ENCODE measurements at places on chromosomes 3 and 15.

GRCh38 chr3:168417016-168417415, 321.3 kb upstream of the GOLIM4 start:
- DNase-seq = no peak

- no peak for DNase-seq
Observed at GRCh38 chr3:111621535-111621934, 26.4 kb upstream of the ZBED2 start.

DNA sequence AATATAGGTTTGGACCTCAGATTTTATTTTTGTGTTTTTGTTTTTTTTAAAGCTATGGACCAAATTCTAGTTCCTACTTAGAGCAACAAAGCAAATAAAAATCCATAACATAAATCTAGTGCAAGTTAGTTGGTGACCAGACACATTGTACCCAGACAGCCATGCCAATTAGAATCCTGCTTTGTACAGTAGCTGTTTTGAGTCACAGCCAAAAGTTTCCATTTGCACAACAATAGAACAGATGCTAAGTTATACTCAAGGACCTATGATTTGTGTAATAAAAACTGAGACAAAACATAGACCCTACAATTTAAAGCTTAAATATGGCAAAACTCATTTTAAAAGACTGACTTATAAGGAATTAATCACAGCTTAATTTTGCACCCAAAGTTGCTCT, 513.1 kb upstream of the CBLB start:
- DNase-seq = no peak

GRCh38 chr3:128505771-128506170, 12.8 kb upstream of the GATA2 start:
- DNase-seq = no peak

DNA sequence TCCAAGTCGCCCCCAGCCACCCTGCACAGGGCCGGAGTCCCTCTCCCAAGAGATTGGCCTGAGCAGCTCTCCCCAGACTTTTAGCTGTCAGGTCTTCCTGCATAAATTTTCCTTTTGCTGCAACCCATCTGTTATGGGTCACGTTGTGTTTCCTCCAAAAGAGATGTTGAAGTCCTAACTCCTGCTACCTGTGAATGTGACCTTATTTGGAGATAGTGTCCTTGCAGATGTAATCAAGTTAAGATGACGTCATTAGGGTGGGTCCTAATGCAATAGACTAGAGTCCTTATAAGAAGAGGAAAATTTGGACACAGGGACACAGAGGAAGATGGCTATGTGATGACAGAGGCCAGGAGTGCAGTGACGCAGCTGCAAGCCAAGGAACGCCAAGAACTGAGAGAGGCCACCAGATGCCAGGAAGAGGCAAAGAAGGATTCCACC, 13.2 kb upstream of the SLC6A6 start:
- DNase-seq = no peak

DNA sequence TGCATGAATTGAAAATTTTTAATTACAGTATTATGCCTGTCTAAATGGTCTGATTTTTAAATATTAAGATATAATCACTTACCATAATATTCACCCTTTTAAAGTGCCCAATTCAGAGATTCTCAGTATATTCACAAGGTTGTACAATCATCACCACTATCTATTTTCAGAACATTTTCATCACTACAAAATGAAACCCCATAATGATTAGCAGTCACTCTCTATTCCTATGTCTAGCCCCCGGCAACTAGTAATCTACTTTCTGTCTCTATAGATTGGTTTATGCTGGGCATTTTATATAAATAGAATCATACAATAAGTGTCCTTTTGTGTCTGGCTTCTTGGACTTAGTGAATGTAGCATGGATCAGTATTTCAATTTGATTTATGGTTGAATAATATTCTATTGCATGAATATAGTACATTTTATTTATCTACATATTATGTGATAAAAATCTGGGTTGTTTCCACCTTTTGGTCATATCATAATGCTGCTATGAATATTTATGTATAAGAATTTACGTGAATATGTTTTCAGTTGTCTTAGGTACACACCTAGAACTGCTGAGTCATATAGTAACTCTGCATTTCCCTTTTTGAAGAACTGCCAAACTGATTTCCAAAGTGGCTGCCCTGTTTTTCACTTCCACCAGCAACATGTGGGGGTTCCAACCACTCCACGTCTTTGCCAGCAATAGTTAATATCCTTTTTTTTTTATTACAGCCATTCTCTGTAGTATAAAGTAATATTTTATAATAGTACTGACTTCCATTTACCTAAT, 485.7 kb upstream of the ZNF385D start:
- DNase-seq = no peak

GRCh38 chr15:70185251-70185711, 87.6 kb upstream of the TLE3 start:
- DNase-seq = no peak

DNA sequence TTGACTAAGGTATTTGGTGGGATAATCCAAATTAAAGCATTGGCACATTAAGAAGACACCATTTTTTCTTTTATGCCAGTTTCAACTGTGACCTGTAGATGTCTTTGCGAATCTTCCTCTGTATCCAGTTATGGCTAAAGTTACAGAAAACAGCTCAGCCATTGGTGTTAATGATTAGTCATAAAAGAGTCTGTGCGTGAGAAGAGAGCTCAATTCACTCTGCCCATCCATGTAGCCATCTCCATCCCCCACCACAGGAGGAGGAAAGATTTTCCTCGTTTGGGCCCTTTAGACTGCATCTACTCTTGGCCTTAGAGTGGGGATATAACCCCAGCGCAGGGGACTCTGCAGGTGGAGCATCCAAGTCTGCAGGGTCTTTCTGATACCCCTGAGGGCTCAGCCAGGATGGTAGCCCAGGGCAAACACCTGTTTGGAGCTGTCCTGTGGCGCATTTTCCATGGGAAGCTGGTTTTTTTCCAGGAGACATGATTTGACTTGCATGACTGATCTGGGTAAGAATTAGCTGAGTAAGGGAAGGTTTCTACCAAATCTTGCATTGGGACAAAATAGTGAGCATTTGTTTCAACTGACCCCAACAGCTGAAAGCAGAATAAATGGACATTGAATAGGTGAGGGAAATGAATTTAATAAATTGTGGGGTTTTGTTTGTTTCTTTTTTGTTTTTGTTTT, 29.5 kb downstream of the NANOGP8 start:
- no peak for DNase-seq

DNA sequence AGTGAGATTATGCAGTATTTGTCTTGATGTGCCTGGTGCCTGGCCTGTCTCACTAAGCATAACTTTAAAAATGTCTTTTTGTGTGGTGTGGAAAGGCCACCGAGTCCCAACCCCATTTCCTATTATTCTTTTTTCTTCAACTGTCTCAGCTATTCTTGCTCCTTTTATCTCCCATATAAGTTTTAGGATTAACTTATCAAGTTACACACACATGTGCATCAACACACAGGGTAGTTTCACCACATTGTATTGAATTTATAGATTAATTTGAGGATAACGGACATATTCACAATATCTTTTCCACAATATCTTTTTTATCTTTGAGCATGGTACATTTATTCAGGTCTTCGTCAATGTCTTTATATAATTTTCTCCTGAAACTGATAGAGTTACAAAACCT, 127.6 kb downstream of the RYR3 start:
- no peak for DNase-seq

DNA sequence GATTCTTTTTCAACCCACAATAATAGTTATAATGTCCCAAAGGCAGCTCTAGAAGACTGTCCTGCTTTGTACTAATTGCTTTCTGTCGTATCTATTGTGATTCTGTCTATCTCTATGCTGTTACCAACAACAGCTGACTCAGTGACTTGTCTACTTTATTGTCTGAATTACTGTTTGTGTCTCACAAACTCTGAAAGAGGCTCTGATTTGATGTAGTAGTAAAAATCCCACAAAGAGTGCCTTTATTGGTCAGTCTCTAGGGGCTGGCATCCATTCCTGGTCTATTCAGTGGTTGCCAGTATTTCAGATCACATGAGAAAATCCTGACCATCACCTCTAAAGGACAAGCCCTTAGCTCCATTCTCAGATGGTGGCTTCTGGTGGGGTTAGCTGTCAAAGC, 254.2 kb downstream of the NSUN3 start:
- DNase-seq = no peak

DNA sequence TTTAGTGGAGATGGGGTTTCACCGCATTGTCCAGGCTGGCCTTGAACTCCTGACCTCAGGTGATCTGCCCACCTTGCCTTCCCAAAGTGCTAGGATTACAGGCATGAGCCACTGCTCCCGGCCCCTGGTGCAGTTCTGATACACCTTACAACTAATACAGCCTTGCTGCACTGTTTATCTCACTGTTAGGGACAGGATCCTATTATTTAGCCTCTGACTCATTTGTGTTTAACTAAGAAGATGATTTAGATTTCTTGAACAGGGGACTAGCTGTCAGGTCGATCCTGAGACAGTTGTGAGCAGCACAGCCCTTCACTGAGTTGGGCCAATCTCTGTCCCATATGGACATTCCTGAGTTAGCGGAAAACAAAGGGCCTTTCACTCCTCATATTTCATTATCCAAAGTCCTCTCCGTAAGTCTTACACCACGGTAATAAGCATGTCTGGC, 19.2 kb downstream of the GYG1 start:
- DNase-seq = no peak

DNA sequence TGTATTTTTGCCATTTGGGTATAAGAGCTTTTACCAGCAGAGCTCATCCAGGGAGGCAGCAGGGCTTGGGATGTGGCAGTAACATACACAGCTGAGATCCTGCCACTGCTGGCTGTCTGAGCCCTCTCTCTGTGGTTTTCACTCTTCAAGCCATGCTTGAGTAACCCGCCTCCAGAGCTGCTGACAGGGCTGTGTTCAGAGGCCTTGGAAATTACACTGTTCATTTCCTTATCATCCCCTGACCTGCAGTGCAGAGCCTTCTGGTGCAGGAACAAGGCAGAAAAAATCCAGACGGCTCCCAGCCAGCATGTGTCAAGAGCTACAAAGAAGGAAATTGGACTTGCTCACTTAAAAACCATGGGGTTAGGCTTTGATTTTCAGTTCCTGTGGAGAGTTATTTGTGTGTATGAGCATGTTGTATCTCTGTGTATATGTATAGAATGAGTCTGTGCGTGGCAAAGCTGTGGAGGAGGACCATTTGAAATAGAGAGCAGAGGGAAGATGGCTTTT, 47.0 kb downstream of the ZNF609 start:
- no peak for DNase-seq

DNA sequence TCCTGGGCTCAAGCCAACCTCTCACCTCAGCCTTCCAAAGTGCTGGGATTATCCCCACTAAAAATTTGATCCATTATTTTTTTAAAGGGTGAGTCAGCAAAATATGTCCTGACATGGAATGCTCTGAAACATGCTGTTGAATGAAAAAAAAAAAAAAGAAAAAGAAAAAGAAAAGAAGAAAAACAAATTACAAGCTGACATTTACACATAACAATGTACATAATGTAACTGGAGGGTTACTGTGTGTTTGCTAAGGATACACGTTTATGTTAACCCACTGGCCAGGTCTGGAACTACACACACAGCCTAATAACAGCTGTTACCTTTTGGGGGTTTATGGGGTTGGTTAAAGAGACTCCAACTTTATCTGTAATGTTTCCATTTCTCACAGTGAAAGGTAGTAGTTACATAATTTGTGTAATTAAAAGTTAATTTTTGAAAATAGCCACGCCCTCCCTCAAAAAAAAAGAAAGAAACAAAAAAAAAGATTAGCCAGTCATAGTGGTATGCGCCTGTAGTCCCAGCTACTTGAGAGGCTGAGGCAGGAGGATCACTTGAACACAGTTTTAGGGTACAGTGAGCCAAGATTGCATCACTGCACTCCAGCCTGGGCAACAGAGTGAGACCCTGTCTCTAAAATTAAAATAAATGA, 3.1 kb upstream of the MESP2 start:
- no peak for DNase-seq

GRCh38 chr15:68258692-68259091, 18.9 kb upstream of the FEM1B start:
- no peak for DNase-seq

GRCh38 chr3:40152482-40153133, 156.9 kb upstream of the EIF1B start:
- no peak for DNase-seq

DNA sequence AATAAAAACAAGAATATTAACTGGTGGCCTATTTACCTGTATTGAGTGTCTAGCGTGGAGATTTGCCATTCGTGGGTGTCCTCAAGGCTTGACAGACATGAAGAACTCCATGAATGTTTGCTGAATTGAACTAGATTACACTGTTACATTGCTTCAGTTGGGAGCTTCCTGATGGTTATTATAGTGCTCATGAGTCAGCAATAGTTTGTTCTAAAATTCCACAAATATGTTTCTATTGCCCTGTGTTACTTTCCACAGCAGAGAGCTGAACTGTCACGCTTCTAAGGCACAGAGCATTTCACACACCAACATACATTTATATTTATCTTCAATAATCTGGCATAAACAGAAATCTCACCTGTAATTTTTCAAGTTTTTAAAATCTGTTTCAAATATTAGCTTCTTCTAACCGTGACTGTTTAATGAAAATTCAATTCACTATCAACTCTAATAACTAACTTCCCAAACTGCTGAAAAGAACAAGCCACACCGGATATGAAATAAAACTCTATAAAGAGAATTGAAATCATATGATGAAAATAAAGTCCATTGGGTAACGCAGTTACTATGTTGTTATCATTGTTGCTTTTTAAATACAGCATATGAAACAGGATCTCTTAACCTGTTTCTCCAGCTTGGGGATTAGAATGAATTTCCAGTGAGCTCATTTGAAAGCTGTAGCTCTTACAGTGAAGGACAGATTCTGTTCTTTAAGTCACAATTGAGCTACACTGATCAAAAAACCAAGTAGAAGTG, 61.2 kb upstream of the MCF2L2 start:
- no peak for DNase-seq

DNA sequence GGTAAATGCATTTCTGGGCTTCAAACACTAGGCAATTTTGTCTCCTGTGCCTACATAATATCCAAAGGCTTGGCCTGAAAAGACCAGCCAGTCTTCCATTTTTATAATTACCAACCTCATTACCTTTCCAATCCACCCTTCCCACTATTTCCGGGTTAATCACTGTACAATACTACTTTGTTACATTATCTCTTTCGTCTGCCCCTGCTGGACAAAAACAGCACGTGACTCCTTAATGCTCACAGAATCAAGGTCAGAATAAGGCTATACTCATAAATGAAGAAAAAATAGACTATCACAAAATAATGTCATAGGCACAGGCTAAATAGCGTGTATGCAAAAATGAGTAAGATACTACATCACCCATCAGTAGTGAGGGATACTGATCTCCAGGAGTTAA, 40.1 kb downstream of the ABI3BP start:
- DNase-seq = no peak

DNA sequence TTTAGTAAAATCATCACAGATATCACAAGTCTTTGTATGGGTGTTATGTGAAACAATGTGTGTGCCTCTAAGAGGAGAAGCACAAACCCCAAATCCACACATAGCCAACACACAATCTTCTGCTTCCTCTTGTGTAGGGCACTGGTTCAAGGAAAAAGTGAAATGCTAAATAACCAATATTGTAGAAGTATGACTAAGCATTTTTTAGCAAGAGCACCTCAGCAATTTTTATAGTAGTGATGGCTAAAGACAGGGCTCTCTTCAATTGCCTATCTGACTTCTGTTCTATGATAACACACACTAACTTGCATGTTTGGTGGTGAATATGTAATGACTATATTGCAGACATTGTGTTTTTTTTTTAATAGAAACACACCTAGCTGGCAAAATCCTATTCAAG, 997.9 kb upstream of the ALCAM start:
- no peak for DNase-seq

Measured in esophagus squamous epithelium (tissue), 5 donors.